Activated CD8-positive, alpha-beta memory T cell treated with anti-CD3 and anti-CD28 coated beads for 1 hour (primary cell): ENCODE measurements at places on chromosomes 3 and 15.

GRCh38 chr3:107268469-107268868 lies 108.8 kb upstream of the CCDC54 start:
- no peak for DNase-seq

DNA sequence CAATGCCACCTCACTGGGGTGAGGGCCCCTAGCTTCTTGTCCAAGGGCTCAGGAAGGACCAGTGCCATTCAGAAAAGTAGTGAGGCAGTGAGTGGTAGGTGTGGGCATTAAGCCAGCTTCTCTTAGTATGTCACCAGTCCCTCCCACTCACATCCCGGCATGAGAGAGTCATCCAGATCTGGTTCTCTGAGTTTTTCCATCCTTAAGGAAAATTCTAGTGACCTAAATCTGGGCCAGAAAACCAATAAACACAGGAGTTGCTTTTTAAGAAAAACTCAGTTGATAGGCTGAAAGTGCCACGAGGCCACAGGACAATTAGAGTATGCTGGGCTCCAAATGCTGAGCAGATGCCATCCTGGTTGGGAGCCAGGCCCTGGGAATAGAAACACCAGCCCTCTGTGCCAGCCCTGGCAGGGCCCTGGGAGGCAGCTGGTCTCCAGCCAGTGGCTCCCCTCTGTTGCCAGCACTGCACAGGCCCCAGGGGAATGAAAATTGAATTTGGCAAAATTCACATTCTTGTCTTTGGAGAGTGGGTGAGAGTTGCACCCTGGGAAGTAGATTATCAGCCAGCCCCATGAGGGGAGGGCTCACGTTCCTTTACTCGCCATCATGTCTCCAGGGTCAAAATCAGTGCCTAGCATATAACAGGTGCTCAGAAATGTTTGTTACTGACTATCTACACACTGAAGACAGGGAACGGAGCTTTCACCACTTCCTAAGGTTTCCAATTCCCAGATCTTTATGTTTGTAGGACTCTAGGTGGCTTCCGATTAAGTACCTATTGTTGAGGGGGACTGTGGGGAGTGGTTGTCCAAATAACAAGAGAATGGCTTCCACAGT lies 52.8 kb downstream of the FAM43A start:
- no peak for DNase-seq

DNA sequence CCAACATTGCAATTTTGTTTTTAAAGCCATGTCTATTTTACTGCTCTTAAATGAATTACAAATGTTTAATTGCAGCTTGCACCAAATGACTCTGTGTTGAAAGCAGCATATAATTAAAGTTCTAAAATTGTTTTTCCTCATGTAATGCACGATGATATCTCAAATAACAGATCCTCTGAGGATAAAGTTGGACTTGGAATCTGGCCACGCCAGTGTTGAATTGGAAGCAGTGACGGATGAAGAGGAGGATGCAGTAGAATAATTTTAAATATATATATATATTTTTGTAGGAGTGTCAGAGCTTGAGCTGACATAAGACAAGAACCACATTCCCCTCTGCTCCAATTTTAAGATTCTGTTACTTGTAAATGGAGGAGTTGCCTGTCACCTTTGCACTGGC lies 406.6 kb upstream of the DPPA4 start:
- DNase-seq: no peak

- DNase-seq: no peak
These were observed 180.0 kb downstream of the LSAMP start for GRCh38 chr3:116265320-116265695.

GRCh38 chr15:60392986-60393790 lies 4.6 kb downstream of the ANXA2 start:
- no peak for DNase-seq

DNA sequence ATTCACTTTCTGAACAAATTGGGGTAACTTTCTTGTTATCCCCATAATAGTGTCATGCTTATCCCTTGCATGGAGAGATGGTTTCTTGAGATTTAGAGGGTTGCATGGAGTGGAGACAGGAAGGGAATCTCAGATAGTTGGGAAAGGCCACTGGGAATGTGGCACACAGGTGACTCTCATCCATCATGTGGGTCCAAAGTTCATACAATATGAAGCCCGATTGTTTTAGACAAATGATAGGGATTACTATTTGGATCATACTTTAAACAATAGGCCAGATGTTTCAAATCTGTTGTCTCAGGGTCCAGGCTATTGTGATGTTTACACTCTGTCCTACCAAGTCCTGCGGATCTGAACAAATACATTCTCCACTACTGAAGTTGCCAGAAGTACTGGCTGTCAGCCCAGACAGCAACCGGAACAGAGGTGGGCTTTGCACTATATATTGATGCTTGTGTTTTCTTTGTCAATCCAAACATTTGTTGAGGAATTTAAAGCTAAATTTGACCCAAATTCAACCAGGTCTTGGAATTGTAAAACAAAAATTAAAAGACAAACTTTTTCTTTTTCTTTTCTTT lies 39.2 kb upstream of the NMNAT3 start:
- no peak for DNase-seq

DNA sequence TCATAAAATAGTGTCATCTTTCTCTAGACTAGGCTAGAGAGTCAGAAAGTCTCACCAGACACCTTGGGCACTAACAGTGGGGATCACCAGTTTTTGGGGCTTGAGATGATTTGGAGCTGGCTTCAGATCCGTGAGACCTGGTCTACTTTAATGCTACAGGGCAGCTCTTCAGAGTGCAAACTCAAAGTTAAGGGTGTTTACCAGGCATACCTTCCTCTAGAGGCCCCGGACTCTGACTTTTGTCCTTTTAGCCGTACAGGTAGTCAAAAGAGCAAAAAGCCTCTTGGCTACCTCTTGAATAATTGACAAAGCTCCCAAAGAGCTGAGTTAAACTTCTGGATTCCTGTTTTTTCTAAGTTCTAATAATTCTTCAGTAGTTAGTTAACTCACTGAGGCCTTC lies 41.4 kb upstream of the CCR4 start:
- DNase-seq: no peak

DNA sequence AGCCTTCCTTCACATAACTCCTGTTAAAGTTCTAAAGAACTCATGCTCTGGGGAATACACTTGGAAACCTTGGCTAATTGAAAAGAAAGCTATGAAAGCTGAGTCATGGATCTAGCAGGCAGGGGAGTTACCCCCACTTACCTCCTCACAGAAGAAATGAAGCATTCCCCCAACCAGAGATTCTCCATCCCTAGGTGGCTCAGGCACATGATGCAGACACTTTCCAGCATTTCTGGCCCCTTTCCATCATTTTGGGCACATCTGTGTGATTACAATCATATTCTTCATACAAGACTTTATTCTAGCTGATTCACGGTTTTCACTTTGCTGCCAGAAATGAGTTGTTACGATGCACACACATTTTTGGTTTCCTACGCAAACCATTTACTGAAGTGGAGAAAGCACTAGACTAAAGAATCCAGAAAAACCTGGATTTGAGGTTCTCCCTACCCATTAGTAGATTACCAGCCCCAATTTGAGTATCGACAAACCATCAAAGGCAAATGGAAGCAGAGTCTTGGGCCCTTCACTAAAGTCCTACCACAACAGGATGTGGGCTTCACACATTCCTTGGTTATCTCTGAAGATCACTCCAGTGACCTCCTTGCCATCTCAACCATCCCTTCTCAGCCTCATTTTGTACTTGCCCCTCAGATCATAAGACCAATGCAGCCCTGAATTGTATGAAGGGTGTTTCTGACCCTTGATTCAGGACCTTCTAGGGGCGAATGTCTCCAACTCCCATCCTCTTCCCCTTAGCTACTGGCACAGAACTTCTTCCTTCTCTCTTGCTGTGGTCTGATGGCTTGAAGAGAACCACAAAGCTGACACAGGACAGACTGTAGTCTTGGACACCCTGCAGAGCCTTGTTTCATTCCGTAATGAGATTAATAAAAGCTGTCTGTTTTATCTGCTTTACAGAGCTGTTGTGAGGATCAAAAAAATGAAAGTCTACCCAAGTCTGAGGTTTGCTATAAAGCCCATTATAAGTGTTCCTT lies 42.5 kb upstream of the SNRK start:
- no peak for DNase-seq

- DNase-seq: no peak
These were observed 12.6 kb downstream of the IFT57 start for GRCh38 chr3:108209579-108209978.

GRCh38 chr3:156388497-156389448 lies 166.1 kb downstream of the SSR3 start:
- DNase-seq: no peak

DNA sequence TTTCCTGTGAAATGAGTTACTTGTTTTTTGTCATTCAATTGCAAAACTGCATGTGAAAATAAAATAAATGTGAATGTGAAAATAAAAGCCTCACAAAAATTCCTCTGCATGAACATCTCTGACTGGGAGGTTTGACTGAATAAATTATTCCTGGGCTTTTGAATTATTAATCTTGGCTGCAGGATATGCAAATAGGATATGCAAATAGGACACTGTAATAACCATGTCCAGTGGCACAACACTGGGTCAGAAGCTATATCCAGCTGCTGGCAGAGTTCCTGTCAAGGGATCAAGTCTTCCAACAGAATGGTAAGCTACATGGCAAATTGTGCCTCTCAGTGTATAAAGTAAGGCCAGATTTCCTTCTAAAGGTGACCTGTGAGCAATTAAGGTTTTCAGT lies at the start of gene SUCNR1:
SUCNR1 (plus strand) TSS at position 246 of the 400 bp plus-strand sequence. CDS start 6,250 bp downstream, outside the sequence.
- no peak for DNase-seq

DNA sequence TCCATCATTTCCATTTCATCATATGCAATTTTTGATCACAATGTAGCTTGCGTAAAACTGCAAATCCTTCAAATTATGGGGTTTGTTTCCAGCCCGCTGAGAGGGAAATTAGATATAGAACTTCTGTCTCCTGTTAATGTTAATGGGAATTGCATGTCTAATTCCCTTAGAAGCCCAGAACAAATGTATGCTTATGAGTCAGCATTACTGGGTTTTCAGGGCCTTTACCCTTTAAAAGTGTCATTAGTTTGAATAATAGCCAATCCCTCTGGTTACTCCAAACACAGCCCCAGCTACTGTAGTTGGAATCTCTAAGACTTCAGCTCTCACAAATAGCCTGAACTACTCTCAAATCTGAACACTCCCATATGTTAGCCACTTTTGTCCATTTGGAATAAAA lies 439.4 kb downstream of the C3orf38 start:
- DNase-seq: no peak

DNA sequence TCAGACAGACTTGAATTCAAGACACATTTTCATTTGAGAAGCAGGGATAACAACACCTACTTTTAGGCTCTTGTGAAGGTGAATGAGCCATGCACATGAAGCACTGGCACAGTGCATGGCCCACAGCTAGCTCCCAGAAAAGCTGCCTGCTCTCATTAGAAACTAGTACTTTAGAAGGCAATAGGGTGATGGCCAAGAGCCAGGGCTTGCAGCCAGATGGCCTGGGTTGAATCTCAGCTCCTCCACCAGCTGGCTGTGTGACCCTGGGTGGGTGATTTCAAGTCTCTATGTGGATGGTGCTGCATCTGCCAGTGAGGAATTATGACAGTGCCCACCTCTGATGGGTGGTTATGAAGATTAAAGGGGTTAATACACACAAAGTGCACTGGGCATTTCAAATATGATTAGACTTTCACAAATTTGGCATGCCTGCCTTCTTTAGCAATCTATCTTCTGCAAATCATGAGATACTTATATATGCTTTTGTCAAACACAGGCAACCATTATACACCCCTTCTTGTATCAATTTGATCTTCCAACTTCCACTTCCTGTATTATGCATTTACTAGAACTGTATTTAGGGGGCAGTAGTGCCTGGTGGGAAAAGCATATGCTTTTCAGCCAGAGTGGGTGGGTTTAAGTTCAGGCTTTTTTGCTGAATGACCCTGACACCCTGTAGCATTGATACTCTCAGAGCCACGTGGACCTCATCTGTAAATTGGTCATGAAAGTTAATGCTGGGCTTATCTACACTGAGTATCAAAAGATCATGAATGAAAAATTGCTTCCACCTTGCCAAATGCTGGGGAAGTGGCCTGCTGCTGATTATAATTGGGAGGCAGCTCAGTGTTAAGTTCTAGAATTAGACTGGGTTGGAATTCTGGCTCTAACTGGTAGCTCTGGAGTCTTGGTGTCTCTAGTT lies 34.7 kb upstream of the RBP1 start:
- DNase-seq: no peak

GRCh38 chr15:69825941-69826818 lies 271.5 kb downstream of the TLE3 start:
- no peak for DNase-seq

- no peak for DNase-seq
These were observed 137.4 kb downstream of the STT3B start for GRCh38 chr3:31670136-31670535.
